Stomach (tissue), 19 donors: ENCODE measurements at places on chromosomes 5 and 9.

- no peak for DNase-seq
Measured at GRCh38 chr9:129649726-129650679, 8.1 kb upstream of the ASB6 start.

- no peak for DNase-seq
Measured at GRCh38 chr5:72465601-72466563, 41.3 kb downstream of the ZNF366 start.

DNA sequence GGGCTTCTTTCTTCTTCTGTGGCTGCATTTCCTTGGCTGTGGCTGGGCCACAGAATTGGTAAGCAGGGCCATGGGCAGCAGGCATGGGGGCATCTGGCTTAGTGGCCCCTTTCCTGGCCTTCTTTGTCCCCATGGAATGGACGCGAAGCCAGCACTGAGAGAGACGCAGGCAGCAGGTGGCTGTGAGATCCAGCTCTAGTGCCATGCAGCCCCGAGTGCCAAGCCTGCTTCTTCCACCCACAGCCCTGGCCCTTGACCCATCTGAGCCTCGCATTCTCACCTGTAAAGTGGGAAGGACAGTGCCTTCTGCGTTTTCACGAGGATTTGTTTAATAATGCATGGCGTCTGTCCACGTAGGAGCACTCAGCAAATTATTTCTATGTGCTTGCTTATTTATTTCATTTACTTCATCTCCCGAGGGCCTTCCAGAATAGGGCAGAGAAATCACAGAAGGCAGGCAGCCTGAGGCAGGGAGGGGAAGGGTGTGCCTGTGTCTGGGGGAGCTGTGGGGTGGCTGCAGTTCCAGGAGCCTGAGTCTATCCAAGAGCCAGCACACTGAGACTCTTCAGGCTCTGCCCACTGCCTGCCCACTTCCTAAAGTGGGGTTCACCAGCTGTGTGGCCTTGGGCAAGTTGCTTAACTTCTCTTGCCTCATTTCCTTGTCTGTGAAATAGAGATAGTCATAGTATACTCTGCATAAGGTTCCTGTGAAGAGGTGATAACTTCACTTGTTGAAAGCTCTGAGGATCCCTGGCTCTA lies 55.2 kb downstream of the NTNG2 start:
- no peak for DNase-seq

DNA sequence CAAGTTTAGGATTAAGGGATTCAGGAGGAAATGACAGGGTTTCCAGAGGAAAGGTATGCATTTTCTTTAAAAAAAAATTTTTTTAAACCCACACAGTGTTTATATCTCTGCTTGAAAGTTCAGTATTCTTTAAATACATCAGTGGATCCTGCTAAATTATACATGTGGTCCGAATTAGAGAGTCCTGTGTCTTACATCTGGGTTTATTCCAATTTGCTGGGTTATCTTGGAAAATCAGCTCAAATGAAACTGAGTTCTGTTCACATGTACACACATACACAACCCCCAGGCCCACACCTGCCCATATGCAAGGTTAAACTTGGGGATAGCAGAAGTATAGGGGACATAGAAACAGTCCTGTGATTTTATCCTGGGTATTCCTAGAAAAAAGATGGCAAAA lies 493.7 kb downstream of the ZNF608 start:
- no peak for DNase-seq

DNA sequence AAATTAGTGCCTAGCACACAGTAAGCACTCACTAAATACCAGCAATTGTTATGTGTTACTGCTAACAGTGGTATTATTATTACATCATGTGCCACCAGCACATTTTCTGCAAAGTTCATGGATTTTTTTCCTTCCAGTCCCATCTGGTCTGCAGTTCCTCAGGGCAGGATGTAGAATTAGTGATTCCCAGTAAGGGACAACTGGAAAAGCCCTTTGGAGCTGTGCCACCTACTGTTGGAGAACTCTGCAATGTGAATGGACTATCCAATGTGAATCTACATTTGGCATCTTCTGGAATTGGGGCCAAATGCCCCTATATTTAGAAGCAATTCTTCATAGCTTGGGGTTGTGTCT lies 154.0 kb downstream of the CDH6 start:
- DNase-seq = no peak

DNA sequence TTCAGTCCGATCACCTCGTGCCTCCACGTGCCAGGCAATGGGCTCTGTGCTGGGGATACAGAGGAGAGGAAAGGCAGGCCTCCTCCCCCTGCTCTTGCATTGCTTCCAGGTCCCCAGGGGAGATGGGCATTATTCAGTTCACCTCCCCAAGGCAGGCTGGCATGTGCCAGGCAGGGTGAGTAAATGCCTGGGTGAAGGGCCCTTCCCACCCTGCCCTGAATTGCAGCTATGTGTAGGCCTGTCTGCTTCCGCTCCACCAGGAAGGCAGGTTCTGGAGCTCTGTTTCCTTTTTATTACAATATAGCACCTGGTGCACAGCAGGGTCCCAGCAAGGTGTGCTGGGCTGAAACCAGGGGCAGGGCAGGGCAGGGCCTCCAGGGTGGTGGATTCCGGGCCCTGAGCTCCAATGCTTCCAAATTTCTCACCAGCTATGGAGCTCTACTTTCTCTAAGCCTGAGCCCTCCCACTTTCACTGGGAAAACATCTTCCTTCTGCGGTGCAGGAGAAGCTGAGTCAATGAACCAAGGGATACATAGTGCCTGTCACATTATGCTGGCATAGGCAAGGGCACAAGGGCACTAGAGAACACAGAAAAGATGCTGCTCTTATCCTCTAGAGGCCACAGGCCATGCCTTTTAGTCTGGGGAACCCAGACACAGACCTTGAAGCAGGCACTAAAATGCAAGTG lies 42.0 kb downstream of the SHB start:
- DNase-seq = no peak

DNA sequence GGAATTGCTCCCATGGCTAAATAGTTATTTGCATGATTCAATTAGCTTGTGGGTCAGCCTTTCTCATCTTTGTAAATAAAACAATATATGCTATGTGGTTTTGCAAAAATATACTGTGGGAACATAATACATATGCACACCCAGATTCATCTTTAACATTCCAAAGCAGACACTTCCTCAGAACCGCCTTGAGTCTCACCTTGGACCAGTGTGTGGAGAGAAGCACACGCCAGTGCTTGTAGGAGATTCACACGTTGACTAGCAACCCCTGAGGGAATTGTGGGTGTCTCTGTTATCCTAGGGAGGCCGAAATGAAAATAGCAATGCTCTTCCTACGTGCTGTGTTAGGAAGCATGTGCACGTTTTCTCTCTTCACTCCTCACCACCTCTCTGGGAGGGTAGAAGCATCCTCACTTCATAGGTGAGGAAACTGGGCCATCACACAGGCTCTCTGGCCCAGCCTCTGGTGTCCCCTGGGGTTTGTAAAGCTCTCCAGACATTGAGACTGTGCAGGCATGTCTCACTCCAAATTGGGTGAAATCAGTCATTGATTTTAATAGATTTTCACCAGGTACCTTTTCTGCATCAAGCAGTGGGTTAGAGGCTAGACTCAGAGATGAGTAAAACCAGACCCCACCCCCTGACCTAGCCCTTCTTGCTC lies 221.7 kb downstream of the PBX3 start:
- no peak for DNase-seq

DNA sequence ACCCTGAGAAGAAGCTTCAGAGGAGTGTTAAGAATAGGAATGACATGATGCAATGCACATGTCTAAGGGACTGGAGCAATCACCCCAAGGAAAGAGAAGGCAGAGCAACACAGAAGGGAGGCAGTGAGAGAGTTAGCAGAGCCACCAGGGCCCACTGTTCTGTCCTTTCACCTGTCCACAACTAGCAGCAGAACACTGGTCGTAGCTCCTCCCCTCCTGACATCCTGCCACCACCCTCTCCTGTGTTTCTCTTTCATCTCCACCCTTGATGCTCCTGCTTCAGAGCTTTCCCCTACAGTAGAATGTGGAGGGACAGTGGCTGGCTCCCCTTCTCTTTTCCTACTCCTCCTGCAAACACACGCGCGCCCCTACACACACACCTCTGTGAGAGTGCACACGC lies 483.4 kb upstream of the KIF2A start:
- DNase-seq = no peak

DNA sequence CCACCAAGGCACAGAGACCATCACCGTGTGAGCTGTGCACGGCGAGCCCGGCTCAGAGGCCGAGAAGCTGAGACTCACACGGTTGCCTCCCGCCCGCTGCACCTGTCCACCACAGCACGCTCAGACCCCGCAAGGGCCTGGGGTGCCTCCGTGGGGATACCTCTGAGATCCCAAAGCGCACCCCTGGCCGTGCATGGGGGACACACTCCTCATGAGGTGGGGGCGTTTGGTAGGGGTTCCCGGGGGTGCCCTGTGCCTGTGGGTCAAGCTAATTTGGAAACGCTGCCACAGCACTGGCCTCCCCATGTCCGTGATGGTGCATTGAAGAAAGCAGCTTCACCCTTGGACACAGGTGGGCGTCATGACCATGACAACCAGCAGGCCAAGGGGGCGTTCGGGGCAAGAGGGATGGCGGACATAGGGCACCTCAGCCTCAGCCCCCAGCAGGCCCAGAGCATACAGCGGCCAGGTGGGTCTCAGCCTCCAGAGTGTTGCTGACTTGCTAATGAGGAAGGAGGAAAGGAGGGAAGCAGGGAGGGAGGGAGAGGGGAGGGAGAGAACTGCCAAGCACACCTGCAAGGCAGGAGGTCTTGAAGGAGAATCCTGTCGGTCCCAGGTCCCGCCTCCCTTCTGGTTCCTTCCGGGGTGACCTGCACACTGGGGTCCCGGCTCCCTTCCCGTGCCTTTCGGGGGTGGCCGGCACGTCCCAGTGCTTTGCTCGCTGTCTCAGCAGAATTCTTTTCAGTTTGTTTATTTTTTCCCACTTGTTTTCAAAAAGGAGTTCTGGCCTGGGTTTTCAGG lies 34.7 kb downstream of the GLT6D1 start:
- DNase-seq = peak; percentile 17

DNA sequence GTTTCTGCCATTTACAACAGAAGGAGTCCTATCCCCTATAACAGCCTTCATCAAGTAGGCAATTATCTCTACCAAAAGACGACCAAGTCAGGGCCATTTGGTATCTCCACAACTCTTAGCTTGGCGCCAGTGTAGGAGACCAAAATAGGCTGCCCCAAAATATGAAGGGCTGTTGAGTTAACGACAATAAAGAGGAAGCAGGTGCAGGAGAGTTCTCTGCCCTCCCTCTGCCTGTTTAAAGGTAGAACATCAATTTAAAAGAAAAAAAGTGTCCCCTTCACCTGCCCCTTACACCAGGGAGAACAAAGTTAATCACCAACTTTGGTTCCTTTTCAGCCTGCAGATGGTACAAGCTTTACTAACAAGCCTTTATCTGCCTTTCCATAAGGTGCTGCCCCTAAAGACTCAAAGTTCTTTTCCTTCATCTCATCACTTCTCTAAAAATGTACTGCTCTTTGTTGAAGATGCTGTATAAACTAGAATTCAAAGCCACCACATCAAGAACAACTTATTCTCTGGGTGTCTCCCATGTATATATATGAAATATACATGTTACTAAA lies 33.3 kb downstream of the PPP1R2B start:
- no peak for DNase-seq

- DNase-seq = peak; percentile 37
Measured at GRCh38 chr5:66597183-66597757, 1.1 kb downstream of the MAST4 start.

GRCh38 chr5:34652914-34653313 lies 3.2 kb upstream of the RAI14 start:
- DNase-seq = no peak

GRCh38 chr9:124717597-124717996 lies 53.5 kb downstream of the NR6A1 start:
- no peak for DNase-seq

- no peak for DNase-seq
Measured at GRCh38 chr9:132408521-132408920, 1.5 kb upstream of the CFAP77 start.

DNA sequence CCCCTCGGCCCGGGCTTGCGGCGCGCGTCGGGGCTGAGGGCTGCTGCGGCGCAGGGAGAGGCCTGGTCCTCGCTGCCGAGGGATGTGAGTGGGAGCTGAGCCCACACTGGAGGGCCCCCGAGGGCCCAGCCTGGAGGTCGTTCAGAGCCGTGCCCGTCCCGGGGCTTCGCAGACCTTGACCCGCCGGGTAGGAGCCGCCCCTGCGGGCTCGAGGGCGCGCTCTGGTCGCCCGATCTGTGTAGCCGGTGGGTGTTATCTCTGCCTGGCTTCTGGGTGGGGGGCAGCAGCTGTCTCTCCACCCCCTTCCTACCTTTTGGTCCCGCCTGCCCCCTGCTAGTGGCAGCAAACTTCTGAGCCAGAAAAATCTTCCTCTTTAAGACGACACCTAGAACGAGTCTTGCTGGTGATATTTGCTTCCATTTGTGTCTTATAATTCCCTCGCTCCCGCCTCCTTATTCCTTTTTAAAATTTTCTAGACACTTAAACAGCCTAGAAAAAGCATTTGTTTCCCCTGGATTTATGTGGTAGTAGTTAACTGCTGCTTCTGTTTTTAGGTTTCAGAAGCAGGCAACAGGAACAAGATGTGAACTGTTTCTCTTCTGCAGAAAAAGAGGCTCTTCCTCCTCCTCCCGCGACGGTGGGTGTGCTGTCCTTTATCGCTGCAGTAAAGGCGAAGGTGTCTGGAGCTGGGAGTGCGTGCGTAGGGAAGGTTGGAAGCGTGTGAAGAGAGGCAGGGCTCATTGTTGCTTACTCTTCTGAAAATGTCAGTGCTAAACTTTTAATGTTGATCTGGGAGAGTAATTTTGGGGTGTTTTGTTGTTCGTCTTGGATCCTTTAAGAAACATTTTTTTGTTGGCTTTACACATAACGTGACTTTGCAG lies 554 bp downstream of the JAK2 start:
- peak; percentile 72 for DNase-seq
